ENCODE measurements at places on chromosomes 7 and 10. TPM values are rescaled to one million over a fixed set of nuclear protein-coding genes. Genes with fewer than 3 reads are reported as not detected.

SVOPL gene
- total RNA-seq, result 0.21 TPM

PSD gene
- total RNA-seq, result 4.1 TPM

PHKG1 gene
- total RNA-seq, result 3.1 TPM

OPN4 gene
- not detected for total RNA-seq

RALA gene
- total RNA-seq, result 10.6 TPM

TMEM176B gene
- total RNA-seq, result 4.7 TPM

TRPV5 gene
- not detected for total RNA-seq

ACTL6B gene
- not detected for total RNA-seq

TRIM74 gene
- 0.21 TPM for total RNA-seq

LBX1 gene
- not detected for total RNA-seq

OR13A1 gene
- total RNA-seq, result 0.10 TPM

SPDYE11 gene
- not detected for total RNA-seq

SPAG6 gene
- total RNA-seq, result not detected

IDE gene
- 9.9 TPM for total RNA-seq

PDLIM1 gene
- total RNA-seq, result 19.9 TPM

TUBAL3 gene
- not detected for total RNA-seq

Data from mononuclear cell (primary cell).